Ammon's horn (tissue), 1 donor: ENCODE measurements at places on chromosomes 3 and 15.

DNA sequence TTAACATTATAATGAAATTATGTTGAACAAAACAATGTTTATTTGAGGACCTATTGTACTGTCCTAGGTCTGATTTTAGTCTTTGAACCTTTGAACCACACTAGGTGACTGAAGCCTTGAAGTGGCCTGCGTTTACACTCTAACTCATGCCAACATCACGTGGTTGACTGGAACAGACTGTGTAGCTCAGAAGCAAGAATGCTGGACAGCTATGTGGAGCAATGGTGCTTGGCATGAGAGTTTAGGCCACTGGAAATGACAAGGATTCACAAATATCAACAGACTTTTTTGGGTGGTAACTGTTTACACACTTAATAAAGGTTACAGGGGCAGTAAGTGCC, 391.5 kb downstream of the RAP2B start:
- no peak for DNase-seq

GRCh38 chr3:119884161-119884557, 102.3 kb downstream of the NR1I2 start:
- no peak for DNase-seq

GRCh38 chr3:154310840-154311239, 13.4 kb downstream of the DHX36 start:
- DNase-seq: no peak

DNA sequence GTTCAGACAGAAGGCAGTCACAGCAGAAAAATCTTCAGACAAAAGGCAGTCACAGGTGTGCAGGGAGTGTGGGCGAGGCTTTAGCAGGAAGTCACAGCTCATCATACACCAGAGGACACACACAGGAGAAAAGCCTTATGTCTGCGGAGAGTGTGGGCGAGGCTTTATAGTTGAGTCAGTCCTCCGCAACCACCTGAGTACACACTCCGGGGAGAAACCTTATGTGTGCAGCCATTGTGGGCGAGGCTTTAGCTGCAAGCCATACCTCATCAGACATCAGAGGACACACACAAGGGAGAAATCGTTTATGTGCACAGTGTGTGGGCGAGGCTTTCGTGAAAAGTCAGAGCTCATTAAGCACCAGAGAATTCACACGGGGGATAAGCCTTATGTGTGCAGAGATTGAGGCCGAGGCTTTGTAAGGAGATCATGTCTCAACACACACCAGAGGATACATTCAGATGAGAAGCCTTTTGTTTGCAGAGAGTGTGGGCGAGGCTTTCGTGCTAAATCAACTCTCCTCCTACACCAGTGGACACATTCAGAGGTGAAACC, 27.6 kb downstream of the ZNF589 start:
- peak; percentile 35 for DNase-seq

GRCh38 chr3:2837910-2838309, 272.3 kb downstream of the IL5RA start:
- DNase-seq: no peak

DNA sequence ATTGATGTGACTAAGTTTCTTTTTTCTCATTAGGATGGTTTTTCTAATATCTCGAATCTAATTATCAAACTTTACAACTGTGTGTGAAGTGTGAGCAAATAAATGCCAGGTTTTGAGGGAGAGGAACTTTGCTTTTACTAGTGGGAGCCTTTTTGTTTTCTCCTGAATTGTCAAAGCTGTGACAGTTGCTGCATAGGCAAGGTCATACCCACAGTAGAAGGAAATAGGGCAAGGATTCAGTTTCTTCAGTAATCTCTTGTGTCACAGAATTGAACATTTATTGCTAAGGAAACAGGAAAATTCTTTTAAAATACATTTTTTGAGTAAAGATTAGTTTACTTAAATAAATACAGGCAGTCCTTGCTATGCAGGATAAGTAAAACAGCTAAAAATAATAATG, 19.5 kb downstream of the GMPS start:
- DNase-seq: no peak

- no peak for DNase-seq
Measured at GRCh38 chr15:36481156-36481555, 98.3 kb upstream of the CDIN1 start.

DNA sequence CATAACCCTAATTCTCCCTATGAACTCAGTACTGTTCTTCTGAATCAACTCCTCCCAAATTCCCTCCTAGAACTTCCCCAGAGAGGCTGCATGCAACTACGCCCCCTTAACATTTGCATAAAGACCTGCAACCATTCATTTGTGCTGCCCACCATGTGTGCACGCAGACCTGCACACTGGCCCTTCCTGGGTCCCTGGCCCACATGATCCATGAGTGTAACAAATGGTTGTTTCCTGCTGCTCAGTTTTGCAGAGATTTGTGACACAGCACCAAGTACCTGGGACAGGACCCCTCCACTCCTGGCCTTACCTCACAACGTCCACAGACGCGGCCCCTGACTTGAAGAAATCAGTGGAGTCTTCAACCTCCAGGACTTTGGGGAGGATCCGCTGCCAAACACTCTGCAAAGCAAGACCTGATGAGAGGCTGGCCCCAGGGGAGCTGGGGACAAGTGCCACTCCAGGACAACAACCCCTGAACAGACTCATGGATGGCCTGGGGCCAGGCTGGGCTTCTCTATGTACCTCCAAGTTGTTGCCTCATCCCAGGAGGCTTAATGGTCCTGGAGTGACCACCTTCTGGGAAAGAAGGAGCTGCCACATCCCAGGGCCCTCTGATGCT, 33.8 kb downstream of the ALDH1L1 start:
- DNase-seq: peak; percentile 0
